ENCODE measurements at places on chromosomes 1 and 21.
A peak's percentile ranks its signal among the peaks of the same experiment; 100 is the strongest.

DNA sequence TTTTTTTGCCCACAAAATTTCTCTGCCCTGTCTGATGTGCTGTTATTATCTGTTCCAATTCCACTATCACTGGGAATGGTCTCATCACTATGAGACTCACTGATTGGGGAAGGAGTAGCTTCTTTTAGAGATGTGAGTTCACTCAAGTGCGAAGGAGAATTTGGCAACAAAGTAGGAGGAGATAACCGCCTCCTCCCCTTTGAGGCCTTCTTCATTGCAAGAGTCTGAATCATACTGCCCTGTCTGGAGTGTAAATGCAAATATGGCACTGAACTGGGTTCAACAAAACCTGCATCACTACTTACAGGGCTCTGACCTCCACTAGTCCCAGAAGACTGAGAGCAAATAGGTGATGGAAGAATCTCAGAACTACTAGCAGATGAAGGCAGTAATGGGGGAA, 83.4 kb downstream of the ASH1L start:
- no peak for DNase-seq

DNA sequence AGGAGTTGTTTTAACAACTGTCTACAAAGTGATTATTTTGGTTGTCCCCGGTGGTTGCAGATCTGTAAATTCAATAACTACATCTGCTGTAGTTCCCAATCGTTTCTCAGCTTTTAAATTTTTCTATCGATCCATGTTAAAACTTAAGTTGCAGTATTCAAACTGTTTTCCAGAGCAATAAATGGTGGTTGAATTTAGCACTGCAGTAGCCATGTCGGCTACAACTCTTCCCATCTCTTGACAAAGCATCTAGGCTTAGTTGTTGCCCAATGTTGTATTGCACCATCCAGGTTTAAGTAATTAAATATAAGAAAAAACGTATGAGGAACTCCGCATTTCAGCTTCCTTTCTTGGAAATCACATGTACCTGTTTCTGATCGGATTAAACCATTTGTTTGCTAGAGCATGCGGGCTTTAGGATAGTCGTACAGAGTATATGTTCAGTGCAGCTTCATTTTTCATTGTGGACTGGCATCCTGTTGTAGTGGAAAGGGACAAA, 996 bp downstream of the CNIH4 start:
- DNase-seq = peak; percentile 24

DNA sequence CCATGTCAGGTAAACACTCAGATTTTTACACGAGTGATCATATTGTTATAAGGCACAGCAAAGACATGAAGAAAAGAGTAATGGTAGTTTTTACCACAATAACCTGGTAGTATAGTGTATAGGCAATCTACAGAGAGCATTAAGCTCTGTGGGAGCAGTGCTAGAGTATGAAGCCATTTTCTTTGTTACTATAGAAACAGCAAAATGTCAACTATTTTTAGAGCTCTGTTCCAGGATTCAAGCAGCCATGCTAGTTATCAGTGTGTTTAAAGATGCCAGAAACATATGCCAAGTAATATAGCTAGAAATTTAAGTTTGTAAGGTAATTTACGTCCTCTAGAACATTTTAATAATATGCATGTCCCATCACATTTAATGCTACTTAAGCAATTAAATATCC, 77.6 kb upstream of the RGS18 start:
- DNase-seq = no peak

GRCh38 chr1:33045246-33045645, 8.6 kb upstream of the AK2 start:
- no peak for DNase-seq

- DNase-seq = no peak
These were observed 57.0 kb downstream of the CAMTA1 start for GRCh38 chr1:6842301-6842700.
